ENCODE measurements at places on chromosomes 5 and 9.

DNA sequence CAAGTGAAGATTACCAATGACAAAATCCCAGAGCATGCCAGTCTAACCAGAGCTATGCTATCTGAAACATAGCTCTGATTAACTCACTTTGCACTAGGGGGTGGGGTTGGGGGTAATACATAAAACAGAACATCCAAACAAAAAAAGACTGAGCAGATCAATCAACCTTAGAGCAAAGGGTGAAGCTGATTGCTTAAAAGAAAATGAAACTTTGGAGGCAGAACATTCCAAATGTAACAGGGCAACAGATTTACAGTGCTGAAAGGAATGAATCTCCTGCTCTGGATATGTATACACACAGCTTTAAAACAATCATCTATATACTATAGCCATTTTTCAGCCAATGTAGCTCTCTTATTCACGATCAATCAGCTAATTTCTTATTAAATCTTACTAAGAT lies 4.9 kb downstream of the IL6ST start:
- DNase-seq, result no peak

DNA sequence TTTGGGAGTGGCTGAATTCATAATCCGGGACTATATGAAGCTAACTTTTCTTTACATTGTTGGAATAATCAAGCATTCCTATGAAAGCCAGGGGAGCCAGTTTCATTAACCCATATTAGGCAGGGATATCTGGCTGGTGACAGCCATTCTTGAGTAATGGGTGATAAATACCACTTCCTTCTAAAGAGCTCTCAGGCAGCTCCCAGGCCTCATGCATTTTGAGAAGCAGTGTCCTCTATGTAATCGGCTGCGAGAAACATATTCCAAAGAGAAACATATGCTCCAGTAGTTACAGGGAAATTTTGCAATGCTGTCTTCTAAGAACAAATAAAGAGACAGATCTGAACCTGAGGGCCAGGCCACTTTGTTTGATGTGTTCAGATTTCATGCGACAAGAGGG lies 83.1 kb downstream of the MSX2 start:
- no peak for DNase-seq

- DNase-seq, result no peak
Observed at GRCh38 chr9:18905883-18906629, 127.0 kb downstream of the SAXO1 start.

- no peak for DNase-seq
Observed at GRCh38 chr5:174247301-174247700, 201.8 kb downstream of the NSG2 start.

GRCh38 chr5:87210076-87210475 lies 57.6 kb upstream of the RASA1 start:
- DNase-seq, result no peak

DNA sequence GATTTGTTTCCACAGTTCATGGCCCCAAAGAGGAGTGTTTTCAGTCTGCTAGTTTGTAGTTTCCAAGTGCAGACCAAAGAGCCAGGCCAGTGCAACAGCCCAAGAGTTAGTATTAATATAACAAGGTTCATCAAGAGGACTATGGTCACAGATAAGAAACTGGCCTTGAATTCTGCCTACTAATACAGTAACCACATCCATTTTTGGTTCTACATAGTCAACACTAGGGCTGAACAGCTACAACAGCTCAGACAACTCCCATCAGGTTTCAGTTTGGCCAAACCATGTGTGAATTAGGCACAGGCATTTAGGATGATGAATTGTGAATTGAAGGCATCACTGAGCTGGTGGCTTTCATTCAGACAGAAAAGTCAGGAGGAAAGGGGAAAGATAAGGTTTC lies 13.8 kb upstream of the UBQLN1 start:
- DNase-seq, result no peak

DNA sequence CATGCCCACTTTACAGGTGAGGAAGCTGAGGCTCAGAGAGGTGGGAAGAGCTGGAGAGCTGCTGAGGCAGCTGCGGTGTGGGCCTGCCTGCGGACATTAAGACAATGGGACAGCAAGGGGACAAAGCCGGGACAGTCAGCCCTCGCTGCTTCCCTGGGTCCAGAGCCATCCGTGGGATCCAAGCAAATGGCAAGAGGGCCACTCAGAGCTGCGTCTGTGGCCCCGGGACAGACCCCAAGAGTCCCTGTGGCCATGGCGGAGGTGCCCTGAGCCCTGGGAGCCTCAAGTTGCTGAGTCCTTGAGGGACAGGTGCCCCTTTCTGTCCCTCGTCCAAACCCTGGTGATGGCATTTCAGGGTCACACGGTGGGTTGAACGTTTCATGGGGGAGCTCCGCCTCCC lies 191.9 kb downstream of the OLFM1 start:
- DNase-seq, result no peak

DNA sequence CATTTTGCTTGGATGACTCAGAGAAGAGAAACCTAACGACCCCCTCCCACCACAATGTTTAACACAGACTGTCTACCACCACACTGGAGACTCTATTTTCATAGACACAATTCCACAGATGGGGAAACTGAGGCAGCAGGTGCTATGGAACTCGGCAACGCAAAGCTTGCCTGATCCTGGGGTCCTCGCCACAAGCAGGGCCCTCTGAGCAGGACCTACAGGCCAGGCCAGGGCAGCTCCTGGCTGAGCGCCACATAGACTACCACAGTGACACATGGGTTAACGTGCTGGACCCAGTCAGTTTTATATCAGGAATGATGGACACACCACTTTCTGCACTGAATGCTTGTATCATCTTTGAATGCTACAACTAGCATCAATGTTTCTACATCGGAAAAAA lies 11.8 kb downstream of the IPPK start:
- DNase-seq, result no peak

Data from AG09309 (cell line).